Stimulated activated CD8-positive, alpha-beta memory T cell treated with anti-CD3 and anti-CD28 coated beads, Interleukin-7, amount 100 ng/mL, for 48 hours (primary cell): ENCODE measurements at places on chromosomes 2 and 18.

- DNase-seq = peak; percentile 58
Observed at GRCh38 chr2:54945391-54946219, 104.6 kb downstream of the RTN4 start.

GRCh38 chr2:12641441-12641840 lies 75.3 kb upstream of the TRIB2 start:
- no peak for DNase-seq

GRCh38 chr2:83103613-83104012 lies 1355.5 kb downstream of the SUCLG1 start:
- DNase-seq = no peak

- no peak for DNase-seq
Observed at GRCh38 chr2:223501641-223502040, 100.5 kb downstream of the SCG2 start.

DNA sequence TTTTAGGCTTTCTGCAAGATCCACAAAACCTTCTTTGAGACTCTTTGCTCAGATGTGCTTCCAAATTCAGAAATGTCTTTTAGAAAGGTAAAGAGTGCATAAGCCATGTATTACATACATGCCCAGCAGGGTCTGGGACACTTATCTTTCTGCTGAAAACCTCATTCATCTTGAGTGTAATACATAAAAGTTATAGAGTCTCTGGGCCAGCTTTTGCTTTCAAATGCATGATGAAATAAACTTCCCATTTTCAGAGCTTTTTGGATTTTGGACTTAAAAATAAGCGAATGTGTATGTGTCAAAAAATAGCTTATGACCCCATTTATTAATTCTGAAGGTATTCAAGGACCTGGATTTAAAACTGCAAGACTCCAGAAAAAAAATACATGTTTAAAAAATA lies 8.0 kb downstream of the CYRIA start:
- no peak for DNase-seq

DNA sequence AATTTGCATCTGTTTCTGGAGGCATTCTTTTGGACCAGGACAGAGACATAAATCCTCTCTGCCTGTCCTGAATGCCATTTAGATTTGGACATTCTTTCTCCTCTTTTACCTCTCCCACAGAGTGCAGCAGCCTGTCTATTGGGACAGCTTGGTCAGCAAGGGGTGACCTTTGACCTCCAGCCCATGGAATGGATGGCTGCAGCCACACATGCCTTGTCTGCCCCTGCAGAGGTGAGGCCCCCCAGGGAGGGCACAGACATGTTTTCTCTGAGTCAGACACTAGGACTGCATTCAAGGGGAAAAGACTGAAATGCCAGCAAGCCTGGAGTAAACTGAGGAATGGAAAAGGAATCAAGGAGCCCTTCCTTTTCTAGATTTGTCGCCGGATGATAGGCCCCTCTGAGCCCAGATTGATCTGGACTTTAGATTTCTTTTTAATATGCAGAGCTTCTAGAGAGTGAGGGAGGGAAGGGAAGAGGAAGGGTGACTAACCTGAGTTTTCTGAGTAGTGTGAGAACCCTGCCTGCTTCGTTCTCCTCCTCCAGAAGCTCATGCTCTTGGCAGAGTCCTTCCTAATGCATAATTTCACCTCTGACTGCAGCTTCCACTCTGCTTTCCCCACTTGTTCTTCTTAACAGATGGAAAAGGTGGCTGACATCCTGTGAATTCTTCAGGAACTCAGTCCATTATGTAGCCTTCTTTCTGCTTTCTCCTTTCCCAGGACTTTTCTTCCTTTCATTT lies 16.1 kb upstream of the TTLL4 start:
- no peak for DNase-seq

- no peak for DNase-seq
Observed at GRCh38 chr2:144516981-144517865, 2.7 kb downstream of the ZEB2 start.

DNA sequence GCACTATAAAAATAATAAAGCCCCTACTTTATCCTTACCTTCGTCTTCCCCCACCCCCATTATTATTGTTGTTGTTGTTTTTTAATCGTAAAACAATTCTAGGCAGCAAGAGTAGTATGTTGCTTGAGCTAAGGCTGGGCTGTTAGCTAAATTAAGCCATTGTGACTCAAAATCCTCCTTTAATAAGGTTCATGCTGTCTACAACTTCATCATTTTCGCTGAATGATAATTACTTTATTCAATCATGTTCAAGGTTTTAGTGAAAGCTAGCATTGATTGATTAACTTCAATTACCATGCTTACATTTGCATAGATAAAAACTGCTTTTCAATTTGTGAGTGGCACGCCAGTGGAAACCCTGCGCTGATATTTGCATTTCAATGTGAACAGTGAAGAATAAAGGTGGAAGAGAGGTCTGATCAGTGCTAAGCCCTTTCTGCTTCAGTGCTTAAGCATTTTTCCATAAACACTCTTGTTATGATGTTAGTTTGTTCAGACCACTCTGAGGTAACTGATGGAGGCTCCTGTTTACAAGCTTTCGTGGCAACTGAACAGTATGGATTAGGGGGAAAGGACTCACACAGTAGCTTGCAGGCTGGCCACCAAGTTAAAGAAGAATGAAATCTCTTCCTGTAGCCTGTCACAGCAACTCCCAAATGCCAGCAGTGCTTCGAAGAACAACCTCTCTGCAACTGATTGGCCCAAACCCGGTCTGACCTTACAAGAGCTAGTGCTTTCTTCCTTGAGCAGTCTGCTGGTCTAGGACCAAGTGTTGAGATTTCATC lies 156.8 kb downstream of the GPD2 start:
- no peak for DNase-seq

DNA sequence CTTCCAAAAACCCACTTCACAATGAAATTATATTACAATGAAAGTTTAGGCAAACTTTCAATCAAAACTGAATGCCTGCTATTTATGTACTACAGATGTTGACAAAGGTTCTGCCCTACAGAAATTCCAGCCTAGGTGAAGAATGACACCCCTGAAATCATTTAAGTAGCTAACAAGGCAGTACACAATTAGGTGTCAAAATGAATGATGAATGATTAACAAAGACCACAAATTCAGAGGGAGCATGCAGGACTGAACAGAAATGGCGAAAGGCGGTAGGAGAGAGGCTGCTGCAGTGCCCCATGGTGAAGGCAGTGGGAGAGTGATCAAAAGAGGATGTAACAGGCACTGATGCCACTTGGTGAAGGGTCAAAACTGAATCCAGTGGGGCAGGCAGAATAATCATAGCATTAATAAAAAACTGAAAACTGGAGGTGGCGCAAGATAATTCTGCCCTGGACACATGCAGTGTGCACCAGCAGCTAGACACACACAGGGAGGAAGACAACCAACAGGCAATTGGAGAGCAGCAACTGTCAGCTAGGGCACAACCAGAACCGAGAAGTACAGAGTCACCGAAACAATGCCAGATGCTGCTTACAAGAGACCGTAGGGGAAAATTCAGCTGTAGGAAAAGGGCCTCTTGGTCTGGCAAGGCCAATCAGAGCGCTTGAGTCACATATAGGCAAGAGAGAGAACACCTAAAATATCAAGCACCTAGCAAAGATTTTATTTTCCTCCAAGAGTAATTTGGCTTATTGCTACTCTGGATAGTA lies 4.5 kb downstream of the TMEM131 start:
- no peak for DNase-seq

DNA sequence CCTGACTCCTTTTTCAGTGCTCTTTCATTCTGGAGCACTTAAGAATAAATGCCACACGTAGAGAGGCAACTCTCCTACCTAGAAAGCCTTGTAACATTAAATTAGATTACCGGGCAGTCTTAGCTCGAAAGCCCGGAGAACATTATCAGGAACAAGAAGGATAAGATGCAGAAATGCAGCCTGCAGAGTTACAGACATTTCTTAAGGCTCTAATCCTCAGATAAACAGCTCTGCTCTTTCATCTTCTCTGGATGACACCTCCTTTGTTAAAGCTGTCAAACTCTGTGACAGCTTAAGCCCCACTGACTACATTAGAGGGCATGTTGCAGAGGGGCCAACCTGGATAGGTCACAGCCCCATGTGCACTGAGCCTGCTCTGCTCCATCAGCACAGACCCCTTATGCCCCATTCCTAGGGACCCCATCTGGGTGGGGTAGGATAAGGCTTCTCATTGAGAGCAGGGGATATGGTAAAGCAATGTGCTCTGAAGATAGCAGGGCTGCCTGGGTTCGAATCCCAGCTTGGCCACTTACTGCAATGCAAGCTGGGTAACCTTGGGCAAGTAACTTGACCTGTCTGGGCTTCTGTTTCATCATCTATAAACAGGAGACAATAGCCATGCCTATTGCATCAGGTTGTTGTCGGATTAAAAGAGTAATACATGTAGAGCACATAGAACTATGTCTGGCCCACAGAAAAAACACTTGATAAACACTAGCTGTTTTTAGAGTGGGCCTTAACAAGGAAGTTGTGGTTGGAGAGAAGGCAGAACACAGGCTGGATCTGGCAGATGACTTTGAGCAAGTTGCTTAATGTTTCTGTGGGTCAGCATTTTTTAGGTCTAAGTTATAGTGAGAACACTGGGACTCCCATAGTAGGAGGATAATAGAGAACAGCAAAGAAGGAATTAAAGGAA lies 111.4 kb downstream of the THNSL2 start:
- DNase-seq = no peak

DNA sequence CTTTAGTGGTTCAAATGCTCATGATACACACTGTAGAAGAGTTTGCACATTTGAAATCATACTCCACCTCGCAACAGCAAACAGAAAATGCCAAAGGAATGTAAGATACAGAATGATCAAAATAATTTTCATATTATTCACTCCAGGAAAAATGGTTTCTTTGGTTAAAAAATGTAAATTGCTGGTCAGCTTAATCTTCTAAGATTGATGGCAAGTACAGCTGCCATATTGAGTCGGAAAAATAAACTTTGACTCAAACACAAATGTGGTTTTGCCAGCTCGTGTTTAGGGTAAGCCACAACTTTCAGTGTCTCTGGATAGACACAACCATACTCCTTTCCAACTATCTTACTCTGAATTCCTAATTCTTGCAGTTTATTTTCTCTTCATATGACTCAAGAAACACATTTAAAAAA lies 154.9 kb upstream of the SMIM21 start:
- no peak for DNase-seq
